Stimulated activated CD4-positive, alpha-beta T cell treated with anti-CD3 and anti-CD28 coated beads, Interleukin-1b, Interleukin-23, amount 100 ng/mL, for 48 hours (primary cell): ENCODE measurements at places on chromosomes 1 and 21.
A peak's percentile ranks its signal among the peaks of the same experiment; 100 is the strongest.

DNA sequence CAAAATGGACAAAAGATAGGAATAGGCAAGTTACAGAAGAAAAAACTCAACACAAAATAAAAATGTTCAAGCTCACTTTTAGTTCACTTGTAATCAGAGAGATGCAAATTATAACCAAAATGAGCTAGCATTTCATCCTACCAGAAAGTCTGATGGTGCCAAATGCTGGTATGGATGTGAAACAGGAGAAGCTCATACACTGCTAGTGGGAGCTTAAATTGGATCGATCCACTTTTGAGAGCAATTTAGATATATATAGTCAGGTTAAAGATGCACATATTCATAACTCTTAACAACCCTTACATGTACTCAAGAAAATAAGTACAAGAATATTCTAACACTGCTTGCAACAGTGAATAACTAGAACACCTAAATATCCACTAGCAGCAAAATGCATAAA, 18.5 kb upstream of the CAMSAP2 start:
- DNase-seq = no peak

DNA sequence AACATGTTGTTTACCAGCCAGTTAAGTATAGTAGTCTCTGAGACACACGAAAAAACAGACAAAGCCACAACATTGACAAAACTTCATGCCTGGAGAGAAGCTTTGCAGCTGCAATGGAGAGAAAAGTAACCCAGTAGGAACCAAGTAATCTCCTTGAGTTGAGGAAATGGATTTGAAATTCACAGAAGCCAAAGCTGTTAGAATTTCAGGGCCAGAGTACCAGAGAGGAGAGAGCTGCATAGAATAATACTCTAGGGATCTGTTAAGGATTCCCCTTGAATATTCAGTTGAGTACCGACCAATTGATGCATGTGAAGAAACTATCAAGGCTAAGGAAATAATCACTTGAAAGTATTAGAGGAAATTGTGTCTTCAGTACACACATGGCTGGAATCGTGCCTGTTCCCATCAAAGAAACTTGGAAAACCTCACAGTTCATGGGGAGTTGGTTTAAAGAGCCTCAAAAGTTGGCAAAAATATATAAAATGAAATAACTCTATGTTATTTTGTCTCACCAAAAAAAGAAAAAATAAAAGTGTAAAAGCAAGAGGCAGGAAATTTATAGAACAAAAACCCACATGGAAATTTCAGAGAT, 324.0 kb upstream of the NEGR1 start:
- DNase-seq = no peak

DNA sequence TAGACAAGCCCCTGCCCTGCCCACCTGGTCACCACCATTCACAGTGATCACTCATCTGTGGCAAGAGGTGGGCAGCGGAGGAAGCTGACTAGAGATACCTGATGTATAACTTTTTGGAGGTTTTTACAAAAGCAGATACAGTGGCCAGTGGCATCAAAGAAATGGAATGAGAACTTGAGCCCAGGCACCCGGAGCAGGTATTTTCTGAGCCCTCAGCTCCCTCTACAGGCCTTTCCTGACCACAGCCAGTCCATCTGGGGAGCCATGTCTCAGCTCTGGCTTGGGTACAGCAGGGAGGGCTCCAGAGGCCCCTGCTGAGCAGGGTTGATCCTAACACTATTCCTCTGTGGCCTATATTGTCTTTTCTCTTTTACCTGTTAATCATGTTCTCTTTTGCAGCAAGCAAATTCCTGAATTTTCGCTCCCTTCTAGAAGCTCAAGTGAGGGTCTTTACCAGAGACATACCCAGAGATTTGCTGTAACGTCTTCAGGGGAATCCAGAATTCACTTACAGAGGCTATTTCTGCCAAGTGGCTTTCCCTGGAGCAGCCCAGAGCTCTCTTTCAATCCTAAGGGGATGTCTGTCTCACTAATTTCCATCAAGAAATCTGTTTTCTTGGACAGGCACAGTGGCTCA, 27.3 kb downstream of the GPR157 start:
- DNase-seq = no peak

- no peak for DNase-seq
Measured at GRCh38 chr1:147247656-147248238, 5.3 kb downstream of the CHD1L start.

DNA sequence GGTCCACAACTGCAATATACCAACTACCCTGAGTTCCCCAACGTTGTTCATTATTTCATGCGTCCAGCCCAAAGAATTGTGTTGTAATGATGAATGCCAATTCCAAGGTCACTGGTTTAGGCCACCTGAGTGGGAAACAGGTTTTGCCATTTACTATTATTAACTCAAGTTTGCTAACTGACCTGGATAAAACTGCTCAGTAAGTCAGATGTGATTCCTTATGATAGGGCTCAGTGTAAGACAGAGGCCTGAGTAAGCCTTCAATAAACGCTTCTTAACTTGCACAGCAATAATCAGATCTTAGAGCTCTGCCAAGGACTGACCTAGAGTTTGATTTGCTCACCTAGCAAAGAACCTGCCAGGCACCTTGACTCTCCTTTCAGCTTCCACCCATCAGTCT, 10.0 kb downstream of the PUM1 start:
- no peak for DNase-seq

DNA sequence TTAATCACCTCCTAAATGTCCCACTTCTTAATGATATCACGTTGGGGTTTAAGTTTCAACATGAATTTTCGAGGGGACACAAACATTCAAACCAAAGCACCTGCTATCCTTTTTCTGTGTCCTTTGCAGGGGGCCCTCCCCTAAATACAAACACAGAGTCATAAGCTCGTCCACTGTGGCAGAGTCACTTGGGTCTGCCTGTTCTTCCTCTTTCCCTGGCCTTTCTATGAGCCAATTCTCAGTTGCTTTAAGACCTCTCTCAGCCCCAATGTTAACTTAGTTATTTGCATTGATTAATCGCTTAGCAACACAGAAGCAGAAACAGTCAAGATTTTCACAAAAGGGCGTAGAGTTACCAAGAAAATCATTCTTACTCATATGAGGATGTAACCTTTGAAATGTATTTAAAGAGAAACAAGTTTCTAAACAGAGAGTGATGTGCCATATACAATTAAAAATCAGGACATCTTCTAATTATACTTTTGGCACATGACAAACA, 14.9 kb downstream of the APCS start:
- no peak for DNase-seq

- no peak for DNase-seq
Measured at GRCh38 chr1:71193153-71193552, 112.3 kb upstream of the ZRANB2 start.

GRCh38 chr1:26081267-26082019, 14.0 kb upstream of the TRIM63 start:
- DNase-seq = no peak

DNA sequence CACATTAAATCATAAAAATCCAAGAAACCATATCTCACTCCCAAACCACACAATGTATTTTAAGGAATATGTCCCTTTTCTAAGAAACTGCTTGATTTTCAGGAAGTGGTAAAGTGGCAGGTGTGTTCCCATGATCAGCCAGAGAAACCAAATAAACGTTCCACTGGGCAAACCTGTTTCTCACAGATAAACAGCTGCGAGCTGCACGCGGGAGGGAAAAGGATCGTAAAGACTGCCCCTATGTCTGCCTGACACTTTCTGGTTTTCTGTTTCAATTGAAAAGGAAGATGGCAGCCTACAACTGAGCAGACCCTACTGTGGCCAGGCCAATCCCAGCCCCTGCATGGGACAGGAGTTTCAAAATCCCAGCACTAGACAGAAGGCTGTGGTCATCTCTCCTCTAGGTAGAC, 36.6 kb downstream of the HIVEP3 start:
- no peak for DNase-seq

- no peak for DNase-seq
Measured at GRCh38 chr1:21114431-21114830, 62.3 kb downstream of the EIF4G3 start.

DNA sequence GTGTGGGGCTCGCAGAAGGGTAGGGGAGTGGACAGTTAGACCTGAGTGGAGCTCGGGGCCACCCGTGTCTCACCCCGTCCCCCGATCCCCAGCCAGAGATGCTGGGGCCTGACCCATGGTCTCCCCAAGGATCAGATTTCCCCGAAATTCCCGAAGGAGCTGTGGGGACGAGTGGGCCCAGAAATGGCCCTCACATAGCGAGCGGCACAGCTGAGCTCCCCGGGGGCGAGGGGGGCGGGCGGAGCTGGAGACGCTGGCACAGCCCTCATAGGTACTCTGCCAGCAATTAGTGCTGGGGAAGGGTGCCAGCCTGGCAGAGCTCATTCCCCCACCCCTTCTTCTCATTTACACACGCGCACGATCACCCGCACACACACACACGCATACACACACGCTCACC, 9.2 kb downstream of the CASZ1 start:
- DNase-seq = no peak

GRCh38 chr1:18187054-18187453, 79.5 kb downstream of the IGSF21 start:
- no peak for DNase-seq

- DNase-seq = no peak
Measured at GRCh38 chr1:39917825-39918224, 16.1 kb upstream of the MYCL start.

DNA sequence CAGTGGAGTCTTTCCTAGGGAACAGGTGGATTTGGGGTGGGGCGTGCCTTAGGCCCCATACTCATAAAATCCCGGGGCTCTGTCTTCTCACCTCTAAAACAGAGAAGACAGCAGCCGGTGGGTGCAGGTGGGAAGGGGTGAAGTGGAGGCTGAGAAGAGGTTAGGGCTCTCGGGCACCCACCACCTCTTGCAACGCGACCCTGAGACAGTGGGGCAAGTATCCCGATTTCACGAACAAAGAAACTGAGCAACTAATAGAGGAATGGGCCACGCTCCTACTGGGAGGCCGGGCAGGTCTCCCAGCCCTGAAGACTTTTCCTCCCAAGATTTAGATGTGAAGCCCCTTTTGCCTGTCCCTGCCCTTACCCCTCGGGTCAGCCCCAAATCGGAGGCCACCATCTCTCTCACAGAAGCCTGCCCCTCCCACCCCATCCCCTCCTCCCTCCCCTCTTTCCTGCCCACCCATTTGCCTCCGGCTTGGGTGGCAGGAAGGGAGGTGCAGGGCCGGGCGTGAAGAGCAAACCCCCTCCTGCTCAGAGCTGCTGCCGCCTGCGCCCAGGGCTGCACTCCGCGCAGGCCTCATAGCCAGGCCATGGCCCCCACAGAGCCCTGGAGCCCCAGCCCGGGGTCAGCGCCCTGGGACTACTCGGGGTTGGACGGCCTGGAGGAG, at the start of gene GPR25:
TSS of gene GPR25 (plus strand) at position 536 of the 670 bp plus-strand sequence. CDS start at position 593, 57 bp downstream.
- no peak for DNase-seq

- peak; percentile 32 for DNase-seq
Measured at GRCh38 chr21:36589352-36589971, 109.5 kb upstream of the SIM2 start.

DNA sequence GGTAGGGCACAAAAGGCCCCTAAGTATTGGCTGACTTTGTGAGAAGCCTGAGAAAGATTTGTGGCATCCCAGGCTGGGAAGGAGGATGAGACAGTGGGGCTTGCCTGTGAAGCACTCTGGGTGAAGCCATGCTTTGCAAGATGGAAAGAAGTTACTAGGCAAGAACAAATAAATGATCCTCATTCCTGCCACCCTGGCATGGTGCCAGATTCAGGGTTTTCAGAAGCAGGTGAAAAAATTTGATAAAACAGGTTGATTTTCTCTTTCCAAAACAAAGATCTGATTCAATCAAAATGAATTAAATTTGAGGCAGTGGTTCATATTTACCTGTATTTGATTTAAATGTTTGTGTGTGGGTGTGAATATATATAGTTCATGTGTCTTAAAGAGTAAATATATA, 386.9 kb upstream of the PROX1 start:
- no peak for DNase-seq

- DNase-seq = no peak
Measured at GRCh38 chr1:244273262-244273844, 178.4 kb downstream of the ADSS2 start.

- no peak for DNase-seq
Measured at GRCh38 chr1:93753791-93754763, 72.4 kb upstream of the BCAR3 start.

DNA sequence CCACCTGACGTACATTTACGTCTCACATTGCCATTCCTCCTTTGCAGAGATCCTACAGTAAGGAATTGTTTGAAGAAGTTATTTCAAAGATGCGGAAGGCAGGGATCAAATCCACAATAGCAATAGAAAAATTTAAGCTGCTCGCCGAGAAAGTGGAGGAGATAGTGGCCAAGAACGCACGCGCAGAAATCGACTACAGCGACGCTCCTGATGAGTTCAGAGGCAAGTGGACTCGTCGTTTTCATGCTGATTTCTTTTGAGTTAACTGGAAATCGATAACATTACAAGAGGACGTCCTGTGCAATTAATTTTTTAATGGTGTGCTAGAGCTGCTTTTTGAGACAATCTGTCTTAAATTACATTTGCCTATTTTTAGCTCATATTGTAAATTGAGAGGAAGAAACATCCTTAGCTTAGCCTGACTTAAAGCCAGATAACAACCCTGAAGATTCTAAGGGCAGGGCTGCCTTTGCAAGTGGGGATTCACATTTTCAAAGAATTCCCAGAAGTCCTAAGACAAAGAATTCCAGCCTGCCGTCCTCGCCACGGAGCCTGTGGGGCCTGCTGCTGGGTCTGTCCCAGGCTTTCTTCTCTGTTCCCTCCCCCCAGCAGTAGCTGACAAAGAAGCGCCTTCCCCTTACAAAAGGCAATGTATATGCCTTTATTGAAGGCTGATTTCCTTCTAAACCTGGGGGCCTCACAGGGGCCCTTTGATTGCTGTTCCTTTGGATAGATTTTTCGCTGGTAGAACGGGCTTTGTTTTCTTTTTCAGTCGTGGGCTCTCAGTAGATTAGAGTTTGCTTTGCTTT, 31.6 kb upstream of the KIF1B start:
- DNase-seq = no peak

DNA sequence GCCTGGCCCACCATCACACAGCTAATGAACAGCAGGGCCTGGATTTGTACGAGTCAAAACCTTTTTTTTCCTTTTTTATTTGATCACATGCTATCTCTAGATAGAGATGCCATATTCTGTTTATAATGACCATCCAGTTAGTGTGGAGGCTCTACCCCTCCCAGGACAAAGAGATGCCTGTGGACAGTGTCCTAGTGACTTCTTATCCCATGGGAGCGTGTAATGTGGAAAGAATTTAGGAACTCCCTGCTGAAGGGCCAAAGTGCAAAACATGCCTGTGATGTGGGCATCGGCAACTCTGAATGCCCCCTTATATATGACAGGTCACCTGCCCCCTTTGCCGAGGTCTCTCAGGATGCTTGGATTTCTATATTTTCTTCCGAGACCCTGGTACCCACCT, 292.2 kb downstream of the RRAGC start:
- DNase-seq = no peak

- DNase-seq = no peak
Measured at GRCh38 chr21:33042812-33043211, 17.1 kb downstream of the OLIG2 start.

- no peak for DNase-seq
Measured at GRCh38 chr1:15618077-15618654, 908 bp downstream of the DDI2 start.

GRCh38 chr1:244839656-244840055, 4.2 kb downstream of the COX20 start:
- no peak for DNase-seq
